ENCODE measurements at places on chromosomes 5 and 9. TPM values are rescaled to one million over a fixed set of nuclear protein-coding genes. Genes with fewer than 3 reads are reported as not detected.

The IL17B gene
- 1.1 TPM for total RNA-seq

- DNase-seq: no peak
Observed at GRCh38 chr9:126809068-126809467, 4.2 kb downstream of the ZBTB43 start.

DNA sequence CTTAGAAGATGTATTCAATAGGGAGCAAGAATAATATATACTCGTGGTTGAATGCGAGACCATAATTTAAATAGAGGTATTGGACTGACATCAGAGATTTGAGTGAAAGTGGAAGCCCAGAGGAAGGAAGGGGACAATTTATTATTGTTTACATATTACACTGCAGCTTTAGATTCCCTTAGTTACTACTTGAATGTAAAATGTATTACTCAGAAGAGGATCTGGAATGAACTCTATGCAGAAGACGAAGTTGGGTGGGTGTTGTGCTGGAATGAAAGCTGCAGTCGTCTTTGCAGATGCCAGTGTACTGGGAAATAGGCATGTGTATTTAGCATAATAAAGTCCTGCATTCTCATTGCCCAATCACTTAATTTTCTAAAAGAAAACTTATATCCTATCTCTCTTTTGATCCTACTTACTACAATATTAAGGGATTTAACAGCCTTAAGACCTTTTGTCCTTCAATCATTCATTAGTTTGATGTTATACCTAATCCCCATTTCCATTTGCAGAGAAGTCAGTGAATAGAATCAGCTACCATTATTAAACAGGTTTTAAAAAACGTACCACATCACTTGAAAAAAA, 570.7 kb upstream of the WWC1 start:
- no peak for DNase-seq

The SGCD gene
- 27.7 TPM for total RNA-seq

GRCh38 chr9:4661165-4661564, 929 bp upstream of the PLPP6 start:
- DNase-seq: no peak

The KCNV2 gene
- not detected for total RNA-seq

DNA sequence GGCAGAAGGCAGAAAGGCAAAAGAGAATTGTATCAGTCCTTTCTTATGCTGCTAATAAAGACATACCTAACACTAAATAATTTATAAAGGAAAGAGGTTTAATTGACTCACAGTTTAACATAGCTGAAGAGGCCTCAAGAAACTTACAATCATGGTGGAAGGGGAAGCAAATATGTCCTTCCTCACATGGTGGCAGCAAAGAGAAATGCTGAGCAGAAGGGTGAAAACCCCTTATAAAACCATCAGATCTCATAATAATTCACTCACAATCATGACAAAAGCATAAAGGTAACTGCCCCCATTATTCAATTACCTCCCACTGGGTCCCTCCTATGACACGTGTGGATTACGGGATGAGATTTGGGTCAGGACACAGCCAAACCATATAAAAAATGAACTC, 312.5 kb upstream of the PTGER4 start:
- no peak for DNase-seq

The ANKRD33B gene
- 4.0 TPM for total RNA-seq

DNA sequence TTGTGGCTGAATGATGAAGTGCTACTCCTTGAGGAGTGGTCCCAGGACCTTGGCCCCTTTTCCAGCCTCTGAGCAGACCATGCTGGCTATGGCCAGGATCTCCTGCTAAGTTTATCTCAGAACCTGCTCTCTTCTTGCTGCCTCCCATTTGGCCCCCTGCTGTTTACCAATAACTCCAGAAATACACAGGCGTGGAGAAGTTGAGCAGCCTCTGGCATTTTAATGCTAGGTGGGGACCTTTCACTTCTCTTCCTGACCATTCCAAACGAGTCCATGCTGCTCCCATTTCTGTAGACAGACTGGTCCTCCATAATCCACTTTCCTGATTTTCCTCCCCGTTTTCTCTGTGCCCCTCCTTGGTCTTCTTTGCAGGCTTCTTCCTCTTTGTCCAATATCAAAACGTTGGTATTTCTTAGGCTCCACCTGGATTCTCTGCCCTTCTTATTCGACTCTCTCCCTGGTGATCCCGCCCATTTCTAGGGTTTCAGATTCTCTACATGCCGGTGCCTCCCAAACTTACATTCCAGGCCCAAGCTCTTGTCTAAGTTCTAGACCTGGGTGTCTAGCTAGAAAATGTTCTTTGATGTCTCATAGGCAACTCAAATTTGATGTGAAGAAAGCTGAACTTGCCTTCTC, 33.4 kb upstream of the TNFAIP8 start:
- DNase-seq: no peak

The TMC1 gene
- total RNA-seq: not detected

DNA sequence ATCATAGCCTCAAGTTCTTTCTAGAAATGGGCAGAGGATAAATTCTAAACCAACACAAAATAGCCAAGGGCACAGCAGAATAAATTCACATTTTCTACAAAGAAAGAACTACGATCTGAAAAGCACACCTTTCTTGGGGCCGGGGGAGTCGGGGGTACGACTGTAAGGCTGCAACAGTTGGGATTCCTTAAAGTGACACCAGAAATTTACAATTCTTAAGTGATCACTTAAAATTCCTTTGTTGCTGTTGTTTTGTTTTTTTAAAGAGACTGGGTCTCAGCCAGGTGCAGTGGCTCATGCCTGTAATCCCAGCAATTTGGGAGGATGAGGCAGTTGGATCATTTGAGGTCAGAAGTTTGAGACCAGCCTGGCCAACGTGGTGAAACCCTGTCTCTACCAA, 95.8 kb downstream of the CDK5RAP2 start:
- DNase-seq: no peak

The SLC45A2 gene
- total RNA-seq: not detected

GRCh38 chr9:111037708-111038330, 451 bp downstream of the LPAR1 start:
- peak; percentile 85 for DNase-seq

The HK3 gene
- total RNA-seq: not detected

The OMD gene
- total RNA-seq: 148 TPM

DNA sequence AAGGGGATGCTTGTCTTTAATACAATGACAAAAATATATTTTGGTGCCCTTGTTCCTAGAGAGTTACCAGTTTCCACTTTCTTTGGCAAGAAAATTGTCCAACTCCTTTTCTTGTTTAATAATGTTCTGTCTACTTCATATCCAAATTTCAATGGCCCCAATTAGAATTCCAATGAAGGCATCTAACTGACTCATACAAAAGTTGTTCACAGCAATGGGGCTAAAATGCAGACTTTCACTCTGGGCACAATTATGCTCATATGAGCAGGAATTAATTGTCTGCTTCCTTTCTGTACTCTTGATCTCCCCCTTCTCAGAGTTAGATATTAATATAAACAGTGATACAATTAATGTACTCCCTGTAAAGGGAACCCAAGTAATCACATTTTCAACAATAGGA, 42.1 kb upstream of the ZNF622 start:
- DNase-seq: no peak

The STK32A gene
- total RNA-seq: 0.31 TPM

GRCh38 chr5:34978681-34979080, 49.3 kb downstream of the DNAJC21 start:
- DNase-seq: no peak

The RNF183 gene
- not detected for total RNA-seq

The PCDHGB1 gene
- total RNA-seq: 2.7 TPM

The SH3GL2 gene
- total RNA-seq: not detected

- DNase-seq: no peak
Observed at GRCh38 chr5:158813275-158813674, 286.4 kb downstream of the EBF1 start.

GRCh38 chr9:1673300-1673699, 341.8 kb upstream of the SMARCA2 start:
- DNase-seq: no peak

The APBA1 gene
- 12.3 TPM for total RNA-seq

DNA sequence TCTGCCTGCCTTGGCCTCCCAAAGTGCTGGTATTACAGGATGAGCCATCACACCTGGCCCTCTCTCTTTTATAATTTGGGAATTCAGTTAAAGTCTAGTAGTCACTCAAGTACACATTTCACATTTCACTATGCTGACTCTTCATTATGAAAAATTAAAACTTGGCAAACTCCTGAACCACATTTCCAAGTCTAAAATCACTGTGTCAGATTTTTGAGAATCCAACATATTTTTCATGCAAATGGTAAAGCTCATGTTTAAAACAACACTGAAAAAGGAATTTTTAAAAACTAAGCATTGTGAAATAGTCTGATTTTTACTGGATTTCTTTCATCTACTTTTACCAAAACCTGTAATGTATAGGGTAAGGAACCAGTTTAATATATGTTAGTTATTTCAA, 92.3 kb downstream of the SVEP1 start:
- no peak for DNase-seq

- DNase-seq: no peak
Observed at GRCh38 chr9:93513606-93514005, 60.2 kb upstream of the FAM120AOS start.

- DNase-seq: no peak
Observed at GRCh38 chr5:14202462-14202861, 59.3 kb downstream of the TRIO start.

The CTNND2 gene
- 2.1 TPM for total RNA-seq

The HSPB3 gene
- 0.37 TPM for total RNA-seq

The AIF1L gene
- 33.1 TPM for total RNA-seq

DNA sequence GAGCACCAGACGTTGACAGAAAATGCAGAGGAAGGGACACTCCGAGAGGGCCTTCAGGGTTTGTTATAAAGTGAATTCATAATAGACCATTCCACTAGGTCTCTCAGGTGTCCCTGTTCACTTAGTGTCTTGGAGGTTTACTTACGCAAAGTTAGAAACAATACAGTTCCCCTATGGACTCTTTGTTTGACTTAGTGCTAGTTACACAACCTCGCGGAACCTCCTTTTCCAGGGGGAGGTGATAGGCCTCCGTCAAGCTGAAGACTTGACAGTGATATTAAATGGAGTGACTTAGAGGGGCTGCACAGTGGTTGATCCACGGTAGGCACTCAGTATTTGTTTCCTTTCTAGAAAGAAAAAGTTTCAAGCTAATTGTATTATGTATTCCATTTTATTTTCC, 1.3 kb downstream of the CCT5 start:
- no peak for DNase-seq

The CATSPER3 gene
- 0.39 TPM for total RNA-seq

The CHSY3 gene
- total RNA-seq: 19.7 TPM

The RPS14 gene
- total RNA-seq: 1,234 TPM

DNA sequence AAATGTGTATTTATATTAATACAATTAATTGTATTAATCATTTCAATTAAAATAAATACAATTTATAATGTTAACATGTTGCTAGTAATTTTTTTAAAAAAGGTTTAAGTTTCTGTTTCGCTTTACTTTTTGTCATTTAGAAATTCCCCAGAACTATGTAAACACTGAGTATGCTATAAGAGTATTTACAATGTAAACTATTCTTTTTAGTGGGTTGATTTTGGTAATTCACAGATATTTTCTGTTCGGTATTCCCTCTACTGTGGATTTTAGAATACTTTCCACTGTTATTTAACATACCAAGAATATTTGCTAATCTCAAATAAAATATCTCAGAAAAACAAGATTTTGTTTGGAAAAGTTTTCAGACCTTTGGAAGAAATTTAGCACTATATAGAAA, 1564.4 kb downstream of the EFNA5 start:
- no peak for DNase-seq

All from chondrocyte (in vitro differentiated cells).